ENCODE measurements at places on chromosomes 5 and 9. TPM values are rescaled to one million over a fixed set of nuclear protein-coding genes. Genes with fewer than 3 reads are reported as not detected.

DNM1 gene
- 2.6 TPM for total RNA-seq

CARD9 gene
- 1.2 TPM for total RNA-seq

ACSL6 gene
- 0.14 TPM for total RNA-seq

ABCA1 gene
- 98.7 TPM for total RNA-seq

CDH9 gene
- total RNA-seq: not detected

ECM2 gene
- total RNA-seq: 1.7 TPM

Data from nasal cavity respiratory epithelium epithelial cell of viscerocranial mucosa (primary cell).